ENCODE measurements at places on chromosomes 13 and 19.

GRCh38 chr19:1748115-1748872 is 5.0 kb upstream of the ONECUT3 start:
- no peak for DNase-seq

- no peak for DNase-seq
Measured at GRCh38 chr19:51546650-51547396, 15.4 kb upstream of the SIGLEC6 start.

GRCh38 chr19:6817179-6817578 is 44.7 kb downstream of the VAV1 start:
- DNase-seq, result no peak

DNA sequence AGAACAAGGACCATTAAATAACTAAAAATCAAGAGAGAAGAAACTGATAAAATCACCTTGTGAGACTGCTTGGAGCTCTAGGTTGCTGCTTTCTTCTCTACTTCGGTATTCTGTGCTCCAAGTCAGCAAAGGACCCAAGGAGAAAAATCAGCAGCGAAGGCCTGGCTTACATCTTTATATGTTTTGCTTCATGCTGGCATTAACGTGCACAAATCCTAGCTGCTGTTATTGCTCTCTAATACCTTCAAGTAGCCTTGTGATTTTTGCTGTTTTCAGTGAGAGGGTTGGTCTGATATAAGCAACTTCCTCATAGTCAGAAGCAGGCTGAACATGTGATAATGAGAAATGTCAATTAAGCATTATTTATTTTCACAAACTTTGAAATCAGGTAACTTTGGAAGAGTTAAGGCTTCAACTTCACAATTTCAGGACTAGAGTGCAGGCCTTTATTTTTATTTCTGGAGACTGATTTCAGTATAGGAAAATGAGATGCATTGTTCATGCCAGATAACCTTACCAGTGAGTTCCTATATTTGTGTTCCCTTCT is 365.1 kb downstream of the SLC7A1 start:
- no peak for DNase-seq

DNA sequence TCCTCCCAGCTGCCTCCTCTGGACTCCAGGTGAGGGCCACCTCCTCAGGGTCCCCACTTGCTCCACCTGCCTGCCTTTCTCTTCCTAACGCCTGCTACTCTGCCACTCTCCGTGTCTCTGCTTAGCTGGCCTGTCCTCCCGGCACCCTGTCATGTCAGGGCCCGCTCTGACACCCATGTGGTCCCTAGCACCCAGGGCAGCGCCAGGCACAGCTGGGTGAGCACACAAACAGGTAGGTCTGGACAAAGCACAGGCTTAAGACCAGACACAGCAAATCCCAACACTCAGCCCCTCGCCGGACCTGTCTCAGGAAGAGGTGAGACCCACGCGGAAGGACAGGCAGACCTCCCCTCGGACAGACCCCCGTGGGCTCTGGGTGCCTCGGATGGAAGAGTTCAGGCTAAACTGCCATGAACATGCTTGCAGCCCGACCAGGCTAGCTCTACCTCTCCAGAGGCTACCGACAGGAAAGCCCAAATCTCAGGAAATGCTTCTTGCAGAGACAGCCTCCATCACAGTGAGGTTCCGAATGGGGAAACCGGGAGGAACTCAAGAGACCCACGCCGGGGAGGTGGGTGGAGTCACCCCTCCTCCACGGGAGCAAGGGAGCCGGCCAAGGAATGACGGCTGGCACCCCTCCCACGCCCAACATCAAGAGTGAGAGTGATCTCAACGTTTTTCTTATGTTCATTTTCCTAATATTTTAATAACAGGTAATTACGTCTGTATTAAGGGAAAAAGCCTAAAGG is 12.5 kb downstream of the ZNF787 start:
- DNase-seq, result no peak

GRCh38 chr13:84847107-84847506 is 952.1 kb downstream of the SLITRK6 start:
- DNase-seq, result no peak

GRCh38 chr13:29472332-29472961 is 123.0 kb downstream of the SLC7A1 start:
- no peak for DNase-seq

DNA sequence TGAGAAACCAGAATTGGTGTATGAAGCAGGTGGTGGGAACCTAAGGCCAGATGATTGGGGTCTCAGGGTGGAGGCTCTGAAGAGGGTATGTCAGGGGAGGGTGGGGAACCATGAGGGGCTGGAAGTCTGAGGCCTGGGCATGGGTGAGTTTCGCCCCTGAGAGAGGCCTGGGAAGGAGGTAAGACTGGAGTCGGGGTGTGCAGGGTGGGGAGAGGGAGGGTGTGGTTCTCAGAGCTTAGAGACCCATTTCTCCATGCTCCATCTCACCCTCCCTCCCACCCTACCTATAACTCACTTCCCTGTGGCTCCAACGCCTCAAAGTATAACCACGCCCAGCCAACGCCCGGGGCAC is 1.0 kb upstream of the KLHL26 start:
- no peak for DNase-seq

- DNase-seq, result peak; percentile 96
Measured at GRCh38 chr13:52450012-52450792, at the start of gene VPS36. Gene VPS36 (minus strand): TSS chr13:52450634. CDS start chr13:52450594, 40 bp downstream.

Measured in left kidney (tissue), 8 donors.